ENCODE measurements at places on chromosomes 5 and 9.
A peak's percentile ranks its signal among the peaks of the same experiment; 100 is the strongest.

- peak; percentile 30 for ATAC-seq
These were observed 29.8 kb upstream of the SEC16A start for GRCh38 chr9:136512651-136513071.

DNA sequence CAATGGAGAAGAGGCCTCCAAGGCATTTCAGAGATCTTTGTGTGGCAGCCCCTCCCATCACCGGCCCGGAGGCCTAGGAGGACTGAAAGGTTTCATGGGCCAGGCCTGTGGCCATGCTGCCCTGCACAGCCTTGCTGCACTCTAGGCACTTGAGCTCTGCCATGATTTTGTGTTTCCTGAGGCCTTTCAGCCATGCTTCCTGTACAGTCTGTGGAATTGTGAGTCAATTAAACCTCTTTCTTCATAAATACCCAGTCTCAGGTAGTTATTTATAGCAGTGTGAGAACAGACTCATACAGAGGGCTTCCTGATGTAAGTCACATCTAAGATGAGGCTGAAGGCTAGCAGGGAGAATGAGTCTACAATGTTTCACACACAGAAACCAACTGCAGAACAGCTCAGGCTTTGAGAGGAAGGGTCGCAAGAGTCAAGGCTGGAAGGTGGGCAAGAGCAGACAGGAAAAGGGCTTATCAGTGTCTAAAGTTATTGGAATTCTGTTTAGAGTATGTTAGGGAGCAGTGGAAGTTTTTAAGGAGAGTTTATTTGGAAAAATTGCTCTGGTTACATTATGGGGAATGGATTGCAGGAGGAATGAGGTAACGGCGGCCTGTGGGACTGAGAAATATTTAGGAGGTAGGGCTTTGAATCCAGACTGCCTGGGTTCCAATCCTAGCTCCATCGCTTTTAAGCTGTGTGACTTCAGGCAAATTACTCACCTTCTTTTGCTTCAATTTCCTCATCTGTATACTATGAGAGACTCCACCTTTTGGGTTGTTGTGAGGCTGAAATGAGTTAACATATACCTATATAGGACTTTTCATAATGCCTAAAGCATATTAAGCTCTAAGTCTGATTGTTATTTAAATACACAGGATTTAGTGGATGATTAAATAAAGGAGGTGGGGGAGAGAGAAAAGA lies 291.2 kb downstream of the CWC27 start:
- ATAC-seq: peak; percentile 91

DNA sequence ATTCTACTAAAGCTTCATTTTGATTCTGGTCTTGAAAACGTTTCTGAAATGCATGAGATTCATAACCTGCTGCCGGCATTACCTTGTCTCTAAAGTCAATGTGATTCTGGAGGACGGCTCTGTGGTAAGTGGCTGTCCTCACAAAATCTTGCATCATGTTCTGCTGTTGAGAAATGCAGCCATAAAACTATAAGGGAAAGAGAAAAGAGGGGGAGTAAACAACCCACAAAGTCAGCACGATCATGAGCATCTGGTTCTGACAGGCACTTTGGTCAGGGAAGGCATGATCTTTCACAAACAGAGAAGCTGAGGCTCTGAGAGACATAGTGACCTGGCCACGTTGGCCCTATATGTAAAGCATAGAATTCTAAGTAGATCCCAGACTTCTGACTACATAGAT lies 168.9 kb upstream of the PUM3 start:
- ATAC-seq: no peak

- no peak for ATAC-seq
These were observed 217.7 kb downstream of the PAX5 start for GRCh38 chr9:36816371-36816770.

DNA sequence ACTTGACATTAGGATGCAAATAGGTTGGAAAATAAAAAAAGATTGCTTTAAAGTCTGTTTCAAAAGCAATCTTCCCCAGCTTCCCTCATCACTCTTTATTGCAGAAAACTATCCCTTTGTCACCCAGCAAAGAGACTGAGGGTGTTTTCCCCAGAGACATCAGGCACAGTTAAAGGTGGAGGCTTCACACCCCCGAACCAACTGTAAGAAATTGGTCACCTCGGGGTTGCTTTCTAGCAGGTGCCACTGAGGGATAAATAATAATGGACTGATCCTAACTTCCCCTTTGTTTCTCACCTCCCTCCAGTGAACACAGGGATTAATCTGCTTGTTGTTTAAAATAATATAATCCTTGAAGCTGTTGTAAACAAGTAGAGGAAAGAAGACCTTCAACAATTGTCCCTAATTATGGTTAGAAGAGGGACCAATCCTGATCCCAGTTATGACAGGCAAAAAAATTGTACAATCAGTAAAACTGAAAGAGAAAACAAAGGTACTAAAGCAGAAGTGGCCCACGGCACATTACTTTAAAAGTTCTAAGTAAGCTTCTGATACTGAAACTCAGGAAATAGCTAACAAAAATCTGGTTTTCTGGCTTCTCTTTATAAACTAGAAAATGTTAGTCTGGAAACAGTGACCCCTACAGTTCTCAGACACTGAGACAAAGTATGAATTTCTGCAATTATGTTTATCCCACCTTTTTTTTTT lies 6.6 kb upstream of the PCSK1 start:
- ATAC-seq: peak; percentile 26

DNA sequence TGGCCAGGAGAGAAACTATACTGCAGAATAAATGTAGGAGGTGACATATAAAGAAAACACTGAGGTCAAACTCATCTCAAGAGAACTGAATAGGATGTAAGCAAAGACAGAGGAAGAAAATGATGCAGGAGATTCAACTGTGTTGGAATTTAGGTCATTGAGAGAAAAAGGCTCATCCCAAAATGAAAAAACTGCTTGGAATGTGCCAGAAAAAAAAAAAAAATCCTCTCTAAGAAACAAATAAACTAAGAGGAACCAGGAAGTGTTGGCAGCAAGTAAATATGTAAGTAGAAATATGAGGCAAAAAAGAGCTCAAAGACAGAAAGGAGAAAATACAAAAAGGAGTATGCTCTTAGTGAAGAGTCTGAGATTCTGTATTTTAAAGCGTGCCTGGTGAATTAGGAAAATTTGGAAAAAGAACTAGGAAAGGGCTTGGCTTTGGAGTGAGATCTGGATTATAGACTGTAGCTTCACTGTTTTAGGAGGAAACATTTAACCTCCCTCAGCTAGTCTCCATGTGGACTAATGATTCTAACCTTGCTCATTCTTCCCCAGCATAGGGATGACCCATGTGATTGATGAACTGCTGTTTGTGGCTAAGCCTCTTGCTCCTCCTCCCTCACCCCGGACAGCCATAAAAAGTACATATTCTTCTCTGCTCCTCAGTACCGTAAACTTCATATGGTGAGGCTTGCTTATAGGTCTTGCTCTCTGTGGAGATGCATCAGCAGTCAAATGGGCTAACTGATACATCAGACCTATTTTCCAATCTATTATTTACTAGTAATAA lies 185.6 kb upstream of the POU5F2 start:
- no peak for ATAC-seq

DNA sequence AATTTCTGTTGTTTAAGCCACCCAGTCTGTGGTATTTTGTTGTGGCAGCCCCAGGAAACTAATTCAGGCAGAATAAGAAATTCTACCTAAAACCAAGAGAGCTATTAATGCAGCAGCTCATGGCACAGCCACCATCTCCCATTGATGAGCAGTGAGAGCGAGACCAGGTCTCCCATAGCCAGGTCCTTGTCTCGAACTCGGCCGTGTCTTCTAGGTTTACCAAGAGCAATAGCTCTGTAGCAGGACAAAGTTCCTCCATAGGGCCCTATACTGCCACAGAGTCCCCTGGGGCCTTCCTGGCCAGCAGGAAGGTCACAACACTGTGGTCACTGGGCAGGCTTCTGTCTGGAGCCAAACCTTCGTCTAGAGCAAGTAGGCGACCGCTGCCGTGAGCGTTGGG lies 34.5 kb upstream of the TJP2 start:
- ATAC-seq: no peak

DNA sequence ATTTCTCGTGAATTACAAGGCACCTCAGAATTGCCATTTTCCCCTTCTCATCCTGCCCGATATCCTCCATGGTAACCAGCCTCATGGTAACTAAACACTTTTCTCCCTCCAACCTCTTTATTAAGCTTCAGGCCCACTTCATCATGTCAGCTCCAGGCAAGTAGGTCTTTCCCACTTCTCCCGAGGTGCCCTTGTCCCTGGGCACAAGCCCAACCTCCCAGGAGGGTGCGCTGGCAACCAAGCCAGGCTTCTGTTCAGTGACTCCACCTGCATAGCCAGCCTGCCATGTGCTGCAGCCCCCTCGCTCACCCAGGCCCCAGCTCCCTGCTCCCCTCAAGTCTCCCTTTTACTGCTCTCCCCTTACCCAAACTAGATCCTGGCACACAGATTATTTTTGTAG lies 47.4 kb upstream of the AFAP1L1 start:
- ATAC-seq: no peak

GRCh38 chr9:3586066-3586465 lies 60.3 kb upstream of the RFX3 start:
- no peak for ATAC-seq

- peak; percentile 18 for ATAC-seq
These were observed 5.1 kb downstream of the GRK6 start for GRCh38 chr5:177431317-177432142.

GRCh38 chr5:80714570-80715298 lies 60.0 kb upstream of the DHFR start:
- ATAC-seq: no peak

- ATAC-seq: no peak
These were observed 1028.5 kb upstream of the CDH9 start for GRCh38 chr5:28066856-28067255.

DNA sequence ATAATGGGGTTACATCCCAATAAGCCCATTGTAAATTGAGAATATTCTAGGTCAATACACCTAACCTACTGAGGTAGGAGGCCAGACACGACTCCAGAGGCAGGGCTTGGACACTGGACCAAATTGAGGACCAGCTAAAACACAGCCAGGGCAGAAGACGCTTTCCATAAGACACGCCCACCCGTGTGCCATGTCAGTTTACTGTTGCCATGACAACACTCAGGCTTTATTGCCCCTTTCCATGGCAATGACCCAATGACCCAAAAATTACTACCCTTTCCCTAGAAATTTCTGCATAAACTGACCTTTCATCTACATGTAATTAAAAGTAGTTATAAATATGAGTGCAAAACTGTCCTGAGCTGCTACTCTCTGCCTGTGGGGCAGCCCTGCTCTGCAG lies 31.5 kb downstream of the SLC22A4 start:
- ATAC-seq: no peak

DNA sequence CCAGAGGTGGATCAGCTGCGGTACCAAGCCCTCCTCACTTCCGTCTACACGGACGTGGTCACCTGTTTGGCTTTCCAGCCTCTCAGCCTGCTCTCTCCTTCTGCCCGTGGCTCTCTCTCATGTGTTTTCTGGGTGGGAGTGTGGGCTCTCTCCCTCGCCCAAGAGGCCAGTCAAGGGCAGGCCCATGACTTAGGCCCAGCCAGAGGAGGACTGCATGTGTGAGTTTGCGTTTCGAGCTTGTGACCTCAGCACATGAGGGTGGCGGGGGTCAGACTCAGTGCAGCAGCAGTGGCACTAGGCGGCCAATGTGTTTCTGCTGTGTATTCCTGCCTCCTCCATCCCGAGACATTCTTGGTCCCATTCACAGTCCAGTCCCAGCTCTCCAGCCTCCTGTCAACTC lies 82.5 kb upstream of the SMIM23 start:
- ATAC-seq: no peak

DNA sequence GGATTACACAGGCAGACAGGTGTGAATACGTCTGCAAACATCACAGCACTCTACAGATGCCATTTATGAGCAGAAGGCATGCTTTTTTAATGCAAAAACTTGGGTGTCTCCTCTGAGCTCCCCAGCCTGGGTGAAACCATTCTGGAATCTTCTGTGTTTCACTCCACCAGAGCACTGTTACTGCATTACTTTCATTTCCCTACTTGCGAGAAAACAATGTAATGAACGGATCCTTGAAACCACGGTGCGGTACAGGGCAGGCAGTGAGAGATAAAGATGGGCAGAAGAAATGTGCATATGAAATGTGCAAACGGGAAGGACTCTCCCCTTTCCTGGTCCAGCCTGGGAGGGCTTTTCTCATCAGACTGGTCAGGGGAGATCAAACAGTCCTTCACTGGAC lies 584.3 kb upstream of the KLF4 start:
- ATAC-seq: no peak

- ATAC-seq: no peak
These were observed 1.2 kb downstream of the SLC31A2 start for GRCh38 chr9:113151696-113152630.

- no peak for ATAC-seq
These were observed 668.7 kb upstream of the ZNF608 start for GRCh38 chr5:125415126-125415525.

DNA sequence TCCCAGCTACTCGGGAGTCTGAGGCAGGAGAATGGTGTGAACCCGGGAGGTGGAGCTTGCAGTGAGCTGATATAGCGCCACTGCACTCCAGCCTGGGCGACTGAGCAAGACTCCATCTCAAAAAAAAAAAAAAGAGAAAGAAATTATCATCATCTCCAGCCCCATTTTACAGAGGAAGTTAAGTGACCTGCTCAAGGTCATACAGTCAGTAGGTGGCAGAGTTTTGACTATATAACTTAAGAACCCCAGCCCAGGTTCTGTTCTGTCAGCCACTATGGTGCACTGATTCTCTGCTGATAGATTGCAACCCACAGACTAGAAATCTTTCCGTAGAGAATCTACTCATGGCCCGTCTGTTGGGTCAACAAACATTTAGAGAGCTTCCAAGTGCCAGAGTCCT lies 25.7 kb upstream of the DENND1A start:
- ATAC-seq: no peak

GRCh38 chr9:116686693-116687073 lies 422 bp upstream of the TRIM32 start:
- ATAC-seq: peak; percentile 44

DNA sequence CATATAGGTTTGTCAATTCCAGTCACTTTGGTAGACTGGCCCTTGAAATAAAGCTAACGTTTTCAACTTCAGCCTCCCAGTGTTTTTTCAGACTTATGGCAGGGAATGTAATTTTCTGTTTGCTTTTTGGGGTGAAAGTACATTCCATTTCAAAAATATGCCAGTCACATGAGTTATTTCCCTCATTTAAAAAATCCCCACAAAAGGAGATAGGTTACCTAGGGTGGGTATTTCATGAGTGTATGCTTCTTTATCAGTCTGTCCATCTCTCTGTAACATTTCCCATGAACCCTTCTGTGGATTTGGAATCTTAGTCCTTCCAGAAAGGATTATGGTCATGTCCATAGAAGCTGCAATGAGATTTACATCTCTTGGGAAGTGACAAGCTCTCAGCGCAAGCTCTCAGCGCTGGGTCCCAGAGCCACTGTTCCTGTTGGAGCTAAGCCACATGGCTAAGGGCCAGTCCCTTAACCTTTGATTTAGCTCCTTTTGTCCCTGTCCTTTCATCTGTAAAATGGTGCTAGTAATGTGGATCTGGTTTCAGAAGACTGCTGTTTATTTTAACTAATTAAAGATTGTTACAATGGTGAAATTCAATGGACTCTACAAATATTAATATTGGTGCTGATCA lies 294.9 kb downstream of the NR3C1 start:
- ATAC-seq: no peak

- ATAC-seq: no peak
These were observed 250.1 kb upstream of the KLF4 start for GRCh38 chr9:107739601-107740082.

- peak; percentile 37 for ATAC-seq
These were observed 390 bp upstream of the SNX2 start for GRCh38 chr5:122774519-122774860.

GRCh38 chr5:138603249-138603920 lies 28.2 kb upstream of the HSPA9 start:
- peak; percentile 90 for ATAC-seq

Data from activated T-helper 17 cell treated with anti-CD3 and anti-CD28 coated beads, Interleukin-2, amount 50 U/mL, for 72 hours (primary cell).